ENCODE measurements at places on chromosomes 7 and 10.

DNA sequence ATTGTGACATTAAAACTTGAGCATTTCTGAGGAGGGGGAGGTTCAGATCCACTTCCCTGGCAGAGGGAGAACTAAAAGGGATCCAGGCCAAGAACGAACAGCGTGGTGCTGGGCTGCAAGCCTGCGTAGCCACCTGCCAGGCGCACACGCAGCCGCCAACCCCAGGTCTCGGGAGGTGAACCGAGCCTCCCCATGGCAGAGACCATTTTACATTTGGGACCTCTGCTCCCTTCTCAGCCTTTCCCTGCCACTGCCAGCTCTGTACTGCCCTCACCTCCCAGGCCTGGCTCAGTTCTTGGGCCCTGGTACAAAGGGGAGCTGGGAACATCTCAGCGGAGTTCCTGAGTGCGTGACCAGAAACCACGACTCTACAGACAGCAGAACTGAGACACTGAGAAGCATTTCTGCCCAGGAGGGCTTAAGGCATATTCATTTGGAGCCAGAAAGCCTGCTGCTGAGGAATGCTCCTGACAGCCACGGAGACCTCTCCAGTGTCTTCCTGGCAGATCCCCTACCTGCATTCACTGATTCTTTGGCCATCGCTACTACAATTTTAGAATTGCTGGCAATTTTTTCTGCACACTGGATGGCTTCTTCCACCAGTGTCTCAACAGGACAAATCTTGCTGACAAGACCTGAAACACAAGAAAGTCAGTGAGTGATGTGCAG lies 7.6 kb downstream of the ECHS1 start:
- DNase-seq = no peak

DNA sequence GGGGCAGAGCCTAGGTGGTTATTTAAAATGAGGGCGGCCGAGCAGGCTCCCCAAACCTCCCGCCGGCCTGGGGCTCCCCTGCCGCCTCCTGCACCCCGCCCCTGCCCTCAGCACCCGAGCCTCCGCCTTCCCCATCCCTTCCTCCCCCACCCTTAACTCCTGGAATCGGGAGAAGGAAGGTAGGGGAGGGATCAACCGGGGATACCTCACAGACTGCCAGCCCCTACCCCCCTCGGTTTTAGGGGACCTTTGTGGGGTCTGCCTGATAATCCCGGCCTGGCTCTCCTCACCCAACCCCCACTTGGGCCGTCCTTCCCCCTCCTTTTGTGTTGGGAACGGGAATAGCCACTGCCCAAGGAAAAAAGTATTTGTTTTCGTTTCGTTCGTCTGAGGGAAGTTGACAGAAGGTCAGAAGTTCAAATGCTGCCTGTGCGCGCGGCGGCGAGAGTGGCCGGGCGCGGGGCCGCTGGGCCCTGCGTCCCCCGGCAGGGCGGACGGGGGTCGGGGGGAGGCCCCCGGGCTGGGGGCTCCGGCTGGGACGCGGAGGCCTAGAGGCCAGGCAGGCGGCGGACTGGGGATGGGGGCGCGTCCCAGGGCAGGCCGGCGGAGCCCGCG lies 2.8 kb downstream of the SHH start:
- DNase-seq = no peak

DNA sequence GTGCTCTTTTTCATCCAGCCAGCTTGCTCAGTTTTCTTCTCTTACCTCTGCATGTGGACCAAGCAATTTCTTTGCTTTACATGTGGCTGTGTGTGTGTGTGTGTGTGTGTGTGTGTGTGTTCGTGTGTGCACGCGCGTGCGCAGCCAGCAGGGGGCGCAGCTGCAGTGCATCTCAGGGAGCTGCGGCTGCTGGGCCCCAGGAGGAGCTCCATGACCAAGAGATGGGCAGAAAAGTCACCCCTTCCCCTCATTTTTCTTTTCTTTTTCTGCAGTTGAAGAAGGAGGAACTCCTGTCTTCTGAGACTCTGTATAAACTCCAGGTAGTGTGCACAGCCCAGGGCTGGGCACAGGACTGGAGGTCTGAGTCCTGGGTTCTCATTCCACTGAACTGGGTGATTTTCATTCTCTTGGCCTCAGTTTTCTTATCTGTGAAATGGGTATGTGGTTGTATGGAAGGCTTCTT lies 41.8 kb downstream of the BLNK start:
- peak; percentile 86 for DNase-seq

DNA sequence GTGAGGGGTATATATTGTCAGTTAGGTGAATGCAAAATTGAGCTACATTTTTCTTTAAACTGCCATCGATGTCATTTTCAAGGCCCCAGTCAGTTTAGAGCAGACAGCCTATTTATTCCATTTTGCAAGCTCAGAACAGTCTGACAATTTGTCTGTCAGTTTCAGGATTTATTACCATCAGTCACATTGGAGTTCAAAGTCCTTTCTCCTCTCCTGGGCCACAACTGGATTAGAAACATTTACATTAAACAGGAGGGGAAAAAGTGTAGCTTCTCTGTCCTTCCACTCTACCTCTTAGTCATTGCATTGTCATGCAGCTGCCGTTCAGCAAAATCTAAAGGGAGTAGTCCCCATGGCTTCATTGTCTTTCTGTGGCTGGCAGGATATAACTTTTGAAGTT lies 3.5 kb upstream of the GHITM start:
- DNase-seq = no peak

- DNase-seq = no peak
Observed at GRCh38 chr10:91610919-91611318, 22.0 kb downstream of the PPP1R3C start.

Data from HEK293T (cell line).